ENCODE measurements at places on chromosomes 4 and X.

DNA sequence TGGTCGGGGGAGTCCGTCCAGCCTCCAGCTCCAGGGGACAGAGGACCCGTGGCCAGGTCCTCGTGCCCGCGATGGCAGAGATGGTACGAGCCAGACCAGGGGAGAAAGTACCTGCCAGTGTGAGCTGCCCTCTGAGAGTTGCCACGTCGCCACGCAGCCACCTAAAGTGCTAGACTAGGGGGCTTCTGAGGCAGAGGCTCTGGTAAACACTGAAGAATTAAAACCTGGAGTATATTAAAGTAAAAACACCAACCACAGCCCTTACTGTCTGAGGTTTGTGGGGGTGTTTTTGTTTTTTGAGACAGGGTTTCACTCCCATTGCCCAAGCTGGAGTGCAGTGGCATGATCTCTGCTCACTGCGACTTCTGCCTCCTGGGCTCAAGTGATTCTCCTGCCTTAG lies 60.1 kb upstream of the SORCS2 start:
- no peak for DNase-seq

- peak; percentile 42 for DNase-seq
Observed at GRCh38 chrX:18899796-18900380, 84.0 kb downstream of the PHKA2 start.

- DNase-seq, result no peak
Observed at GRCh38 chrX:103631145-103631544, 2.4 kb downstream of the TCEAL1 start.

GRCh38 chrX:13658602-13659001 lies 5.7 kb downstream of the TCEANC start:
- DNase-seq, result peak; percentile 24

DNA sequence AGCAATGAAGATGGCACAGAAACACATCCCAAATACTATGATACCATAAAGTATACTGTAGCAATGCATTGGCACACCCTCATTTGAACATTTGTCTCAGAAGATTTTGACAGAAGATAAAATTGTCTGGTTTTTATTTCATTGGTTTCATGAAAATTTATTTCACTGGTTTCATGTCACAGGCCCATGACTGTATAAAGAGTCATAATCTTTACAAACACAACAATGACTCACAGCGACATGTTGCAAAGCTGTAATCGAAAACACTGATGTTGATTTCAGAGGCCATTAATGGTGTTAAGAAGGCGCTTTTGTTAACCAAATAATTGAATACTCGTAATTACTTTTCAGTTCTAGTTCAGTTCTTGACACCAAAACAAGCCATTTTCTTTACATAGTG lies 8.1 kb upstream of the DTHD1 start:
- DNase-seq, result no peak

- no peak for DNase-seq
Observed at GRCh38 chr4:2322841-2323240, 60.9 kb upstream of the MXD4 start.

DNA sequence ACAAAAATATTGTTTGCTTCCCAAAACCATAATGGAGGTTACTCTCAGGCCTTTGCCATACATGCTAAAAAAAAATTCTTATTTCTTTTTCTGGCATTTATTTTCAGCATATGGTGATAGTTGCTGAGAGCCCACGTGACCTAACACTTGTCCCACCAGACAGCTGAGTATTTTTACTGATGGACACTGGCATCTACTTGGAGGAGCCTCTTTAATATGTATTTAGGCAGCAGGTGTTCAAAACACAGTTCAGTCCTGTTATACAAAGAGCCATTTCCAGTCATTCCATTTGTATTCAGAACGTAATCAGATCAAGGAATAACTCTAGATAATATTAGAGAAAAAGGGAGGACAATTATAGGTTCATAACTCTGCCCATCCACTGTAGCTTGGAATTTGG lies 95.5 kb downstream of the CXCL13 start:
- DNase-seq, result no peak

DNA sequence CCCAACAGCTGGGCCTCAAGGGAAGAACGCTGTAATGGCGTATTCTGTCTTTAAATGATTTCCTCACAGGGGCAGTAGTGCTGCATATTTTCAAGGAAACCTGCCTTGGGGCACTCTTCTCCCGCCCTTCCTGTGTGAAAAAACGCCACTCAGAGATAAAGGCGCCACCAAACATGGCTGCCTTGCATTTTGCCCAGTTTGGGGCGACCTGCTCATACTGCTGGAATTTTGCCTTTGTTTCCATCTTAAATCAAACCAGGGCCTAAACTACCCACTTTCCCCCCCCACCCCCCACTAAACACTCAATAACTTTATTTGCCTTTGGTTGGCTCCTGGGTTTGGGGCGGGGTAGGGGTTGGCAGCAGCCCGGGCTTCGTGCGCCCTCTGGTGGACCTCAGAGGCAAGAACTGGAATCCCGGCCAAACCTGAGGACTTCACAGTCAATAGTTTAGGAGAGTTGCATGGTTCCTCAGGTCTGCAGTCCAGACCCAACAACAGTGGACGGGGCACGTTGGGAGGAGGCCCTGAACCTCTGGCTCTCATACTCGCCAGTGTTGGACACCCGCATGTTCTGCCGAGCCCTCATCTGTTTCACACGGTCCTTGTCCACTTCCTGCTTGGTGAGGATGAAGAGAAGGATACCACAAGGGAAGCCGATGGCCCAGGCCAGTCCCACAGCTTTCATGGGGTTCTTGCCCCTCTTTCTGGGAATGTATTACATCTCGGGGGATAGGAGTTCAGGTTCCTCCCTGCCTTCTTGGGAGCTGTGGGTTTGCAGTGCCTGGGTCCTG lies 220.1 kb upstream of the STK26 start:
- DNase-seq, result no peak

DNA sequence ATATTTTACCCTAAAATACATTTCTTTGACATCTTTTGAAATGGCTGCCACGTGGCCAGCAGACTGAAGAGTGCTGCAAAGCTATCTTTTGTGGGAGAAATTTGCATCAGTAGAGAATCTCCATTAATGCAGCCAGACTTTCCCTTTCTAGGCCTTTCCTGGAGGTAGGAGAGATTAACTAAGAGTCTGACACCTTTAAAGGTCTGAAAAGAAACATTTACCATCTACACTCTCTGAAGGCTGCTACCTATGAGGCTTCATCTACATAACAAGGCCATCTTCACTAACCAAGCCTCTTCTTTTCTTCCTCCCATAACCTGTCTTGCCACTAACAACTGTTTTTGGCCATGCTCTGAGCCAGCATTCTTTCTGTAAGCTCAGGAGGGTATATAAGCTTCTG lies 17.8 kb upstream of the SPRY1 start:
- DNase-seq, result no peak

- peak; percentile 16 for DNase-seq
Observed at GRCh38 chrX:123830309-123830708, 29.5 kb upstream of the XIAP start.

GRCh38 chrX:134365904-134366303 lies 94.1 kb upstream of the HPRT1 start:
- no peak for DNase-seq

GRCh38 chrX:9414416-9414815 lies 50.4 kb upstream of the TBL1X start:
- DNase-seq, result no peak

DNA sequence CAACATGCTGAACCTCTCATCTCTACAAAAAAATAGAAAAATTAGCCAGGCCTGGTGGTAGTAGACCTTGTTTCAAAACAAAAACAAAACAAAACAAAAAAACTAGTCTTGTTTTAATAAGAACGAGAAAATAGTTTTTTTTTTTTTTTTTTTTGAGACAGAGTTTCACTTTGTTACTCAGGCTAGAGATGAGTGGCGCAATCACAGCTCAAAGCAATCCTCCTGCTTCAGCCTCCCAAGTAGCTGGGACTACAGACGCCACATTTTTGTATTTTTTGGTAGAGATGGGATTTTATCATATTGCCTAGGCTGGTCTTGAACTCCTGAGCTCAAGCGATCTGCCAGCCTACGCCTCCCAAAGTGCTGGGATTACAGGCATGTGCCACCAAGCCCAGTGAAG lies 47.7 kb upstream of the UGDH start:
- DNase-seq, result no peak

DNA sequence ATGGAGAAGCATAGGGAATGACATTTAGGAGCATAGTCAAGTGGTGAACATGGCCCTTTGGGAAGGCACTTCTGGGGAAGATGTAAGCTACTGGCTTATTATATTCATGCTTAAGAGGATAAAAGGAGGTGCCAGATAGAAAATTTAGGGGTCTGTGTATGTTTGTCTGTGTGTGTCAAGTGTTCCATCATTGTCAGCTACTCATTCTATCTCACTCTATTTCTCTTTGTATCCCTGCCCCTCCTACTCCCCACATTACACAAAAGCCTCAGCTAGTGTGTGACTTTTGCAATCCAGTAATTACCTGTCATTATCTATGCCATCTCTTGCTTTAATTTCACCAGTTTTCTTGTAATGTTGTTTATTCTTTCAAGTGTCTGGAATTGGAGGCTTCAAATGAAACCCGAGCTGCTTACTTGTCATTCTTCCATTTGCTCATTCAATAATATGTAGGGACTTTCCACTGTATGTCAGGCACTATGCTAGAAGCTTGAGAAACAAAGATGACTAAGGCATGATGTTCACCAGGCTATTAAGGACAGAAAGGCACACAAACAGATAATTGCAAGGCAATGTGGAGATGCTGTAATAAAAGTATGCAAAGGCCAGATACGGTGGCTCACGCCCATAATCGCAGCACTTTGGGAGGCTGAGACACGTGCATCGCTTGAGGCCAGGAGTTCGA lies 229.8 kb upstream of the TEX13C start:
- DNase-seq, result no peak

GRCh38 chr4:5134620-5135019 lies 83.3 kb downstream of the STK32B start:
- DNase-seq, result no peak
